ENCODE measurements at places on chromosomes 11 and 22.

GRCh38 chr11:119789766-119790407, 60.9 kb upstream of the NECTIN1 start:
- DNase-seq: no peak

DNA sequence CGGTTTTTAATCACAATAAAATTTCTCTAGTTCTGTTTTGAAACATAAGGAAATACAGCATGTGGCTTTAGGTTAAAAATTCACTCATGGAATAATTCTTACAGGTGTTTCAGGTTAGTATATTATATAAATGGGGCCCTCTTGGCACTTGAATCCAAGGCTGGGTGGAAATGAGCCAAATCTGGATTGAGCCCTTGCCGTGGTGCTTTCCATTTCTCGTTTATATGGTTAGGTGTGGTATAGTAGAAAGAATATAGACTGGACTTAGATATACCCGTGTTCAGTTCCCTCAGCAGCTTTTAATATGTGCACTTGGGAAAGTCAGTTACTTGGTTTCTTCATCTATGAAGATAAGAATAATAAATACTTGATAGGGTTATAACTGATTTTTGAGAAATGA, 16.0 kb downstream of the ZFP91 start:
- no peak for DNase-seq

DNA sequence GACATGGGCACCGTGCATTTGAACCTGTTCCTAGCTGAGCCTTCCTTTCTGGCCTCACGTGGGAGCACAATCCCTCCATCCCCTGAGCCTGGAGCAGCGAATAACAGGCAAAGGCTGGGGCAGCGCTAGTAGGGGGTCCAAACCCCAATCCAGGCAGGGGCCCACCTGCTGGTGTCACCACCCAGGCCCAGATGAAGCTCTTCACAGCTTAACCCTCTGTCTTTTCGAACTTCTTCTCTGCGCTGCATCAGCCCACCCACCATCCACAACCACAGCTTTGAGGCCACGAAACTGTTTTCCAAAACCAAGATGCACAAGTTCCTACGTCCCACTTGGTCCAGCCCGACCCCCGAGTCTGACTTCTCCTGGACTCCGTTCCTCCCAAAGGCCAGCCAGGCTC, 11.5 kb downstream of the KCNC1 start:
- DNase-seq: no peak

- DNase-seq: no peak
These were observed 23.1 kb upstream of the IZUMO1R start for GRCh38 chr11:94281324-94281723.

GRCh38 chr22:33726294-33726734, 194.0 kb downstream of the LARGE1 start:
- DNase-seq: no peak

- peak; percentile 23 for DNase-seq
These were observed 378.7 kb upstream of the ANO5 start for GRCh38 chr11:21814169-21814568.

DNA sequence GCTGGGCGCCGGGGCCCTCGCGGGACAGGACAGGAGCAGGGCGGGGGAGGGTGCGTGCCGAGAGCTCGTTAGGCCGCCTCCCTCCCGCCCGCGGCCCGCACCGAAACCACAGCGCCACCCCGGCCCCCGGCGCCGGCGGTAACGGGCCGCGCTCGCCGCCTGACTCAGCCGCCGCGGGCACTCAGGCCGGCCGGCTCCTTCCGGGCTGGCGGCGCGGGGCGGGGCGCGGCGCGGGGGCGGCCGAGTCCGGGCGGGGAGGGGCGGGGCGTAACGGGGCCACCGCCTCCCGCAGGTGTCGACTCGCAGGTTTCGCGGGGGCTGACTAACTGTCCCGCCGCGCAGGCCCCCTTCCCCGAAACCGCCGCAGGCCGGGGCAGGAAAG, at the start of gene AP5B1:
TSS of gene AP5B1 (minus strand) at position 207 of the 382 bp plus-strand sequence. CDS start 385 bp downstream, outside the sequence.
- DNase-seq: peak; percentile 56

- DNase-seq: peak; percentile 59
These were observed 107.8 kb downstream of the FAR1 start for GRCh38 chr11:13776134-13776815.

GRCh38 chr11:111665777-111666176, 63.5 kb downstream of the SIK2 start:
- DNase-seq: no peak

- DNase-seq: no peak
These were observed 24.3 kb upstream of the GAB2 start for GRCh38 chr11:78441956-78442355.

- DNase-seq: no peak
These were observed 4.5 kb upstream of the NEFH start for GRCh38 chr22:29475550-29475949.

GRCh38 chr11:74204701-74205100, 33.6 kb downstream of the PPME1 start:
- DNase-seq: no peak

GRCh38 chr11:69921128-69922014, 102.2 kb upstream of the FGF3 start:
- no peak for DNase-seq

DNA sequence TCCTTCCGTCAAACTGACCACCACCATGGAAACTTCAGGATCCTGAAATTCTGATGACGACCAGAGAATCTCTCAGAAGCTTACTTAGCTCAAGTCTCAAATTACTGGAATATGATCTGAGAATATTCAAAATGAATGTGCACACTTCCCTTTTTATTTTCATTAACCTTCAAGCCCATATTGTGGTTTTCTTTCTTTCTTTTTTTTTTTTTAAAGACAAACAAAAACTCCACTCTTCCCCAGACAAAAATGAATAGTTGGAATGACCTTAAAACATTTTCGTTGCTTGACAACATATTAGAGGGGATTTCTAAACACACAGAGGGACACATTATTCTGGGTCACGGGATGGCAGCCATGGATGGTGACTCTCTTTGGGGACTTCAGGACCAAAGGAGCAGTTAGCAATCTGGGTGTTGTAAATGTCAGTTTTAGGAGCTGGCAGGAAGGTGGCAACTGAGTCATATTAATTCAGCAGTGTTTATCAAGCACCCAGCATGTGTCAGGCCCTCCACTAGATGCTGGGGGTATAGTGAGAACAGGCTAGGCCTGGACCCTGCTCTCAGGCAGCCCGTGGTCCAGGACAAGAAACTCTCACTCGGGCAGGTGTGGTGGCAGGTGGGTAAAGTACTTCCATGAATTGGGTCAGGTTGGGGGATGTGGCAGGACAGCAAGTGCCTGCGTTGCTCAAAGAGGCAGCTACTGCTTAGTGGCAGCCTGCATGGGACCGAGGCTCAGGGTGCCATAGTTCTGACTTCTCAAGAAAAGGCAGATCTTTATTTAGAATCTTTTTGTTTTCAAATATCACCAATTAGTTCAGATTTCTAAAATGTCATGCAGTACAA, 126.1 kb downstream of the HIPK3 start:
- DNase-seq: no peak

DNA sequence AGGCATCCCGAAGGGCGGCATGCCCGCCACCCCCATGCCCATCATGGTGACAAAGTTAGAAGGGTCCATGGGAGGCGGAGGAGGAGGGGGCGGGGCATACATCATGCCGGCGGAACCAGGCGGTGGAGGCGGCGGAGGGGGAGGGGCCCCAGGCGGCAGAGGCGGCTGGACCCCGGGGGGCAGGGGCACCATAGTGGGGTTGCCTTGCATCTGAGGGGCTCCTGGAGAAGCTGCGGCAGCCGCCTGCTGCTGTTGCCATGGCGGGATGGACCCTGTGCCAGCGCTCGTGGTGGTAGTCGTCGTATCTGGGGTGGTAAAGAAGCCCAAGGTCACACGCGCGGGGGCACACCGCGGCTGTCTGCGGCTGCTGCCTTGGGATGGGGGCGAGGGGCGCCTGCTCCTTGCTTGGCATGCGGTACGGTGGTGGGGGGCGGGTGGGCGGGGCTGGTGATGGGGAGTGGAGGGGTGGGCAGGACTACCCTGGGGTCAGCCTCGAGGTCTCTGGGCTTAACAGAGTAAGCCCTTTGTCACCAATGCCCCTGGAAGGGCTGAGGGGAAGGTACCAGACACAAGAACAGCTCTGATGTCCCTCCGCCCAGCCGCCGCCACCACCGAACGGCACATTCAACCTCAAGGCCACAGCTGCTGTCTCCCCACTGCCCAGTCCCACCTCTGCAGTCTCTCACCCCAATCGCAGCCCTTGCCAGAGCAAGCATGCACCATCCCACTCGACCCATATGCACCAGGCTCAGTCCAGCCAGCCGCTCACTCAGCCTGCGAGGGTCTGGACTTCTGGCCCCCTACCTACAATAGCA, 6.3 kb upstream of the PYGM start:
- no peak for DNase-seq

DNA sequence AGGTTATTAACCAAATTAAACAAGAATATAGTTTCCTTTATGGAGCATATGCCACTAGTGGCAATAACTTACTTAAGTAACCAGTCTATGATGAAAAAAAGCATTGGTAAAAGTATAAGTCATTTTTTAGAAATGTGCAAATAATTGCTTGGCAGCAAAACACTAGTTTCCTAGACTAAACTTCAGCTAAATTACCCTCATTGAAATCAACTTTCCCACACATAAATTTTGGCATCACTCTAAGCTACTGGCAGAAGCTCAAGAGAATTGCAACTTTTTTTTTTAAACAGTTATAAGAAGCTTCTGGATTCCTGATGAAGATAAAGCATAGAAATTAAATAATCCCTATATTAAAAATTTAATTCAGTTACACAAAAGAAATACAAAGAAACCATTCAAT, 12.5 kb downstream of the CCDC34 start:
- no peak for DNase-seq

Measured in hematopoietic multipotent progenitor cell (in vitro differentiated cells).